Left cardiac atrium (tissue), 4 donors: ENCODE measurements at places on chromosomes 5 and 9. TPM values are rescaled to one million over a fixed set of nuclear protein-coding genes. Genes with fewer than 3 reads are reported as not detected.

LHX6 gene
- total RNA-seq, result 11.3 TPM

GNA14 gene
- 5.5 TPM for total RNA-seq

SLC22A4 gene
- total RNA-seq, result 2.2 TPM

CLPTM1L gene
- 51.7 TPM for total RNA-seq

STC2 gene
- 17.5 TPM for total RNA-seq

ZNF483 gene
- total RNA-seq, result 7.4 TPM

ZNF879 gene
- total RNA-seq, result 4.7 TPM

PALM2AKAP2 gene
- 97.6 TPM for total RNA-seq

C9orf50 gene
- not detected for total RNA-seq

OR2K2 gene
- not detected for total RNA-seq

DAB2IP gene
- total RNA-seq, result 58.3 TPM

TAF11L10 gene
- not detected for total RNA-seq

SOX30 gene
- 0.37 TPM for total RNA-seq

ABLIM3 gene
- 129 TPM for total RNA-seq

PCDHGB7 gene
- 7.6 TPM for total RNA-seq

TAF11L11 gene
- total RNA-seq, result not detected

PTPA gene
- total RNA-seq, result 131 TPM

NR2F1-AS1 gene
- total RNA-seq, result 11.9 TPM

PIP5KL1 gene
- total RNA-seq, result 0.99 TPM

LRRC70 gene
- 2.2 TPM for total RNA-seq

DNA sequence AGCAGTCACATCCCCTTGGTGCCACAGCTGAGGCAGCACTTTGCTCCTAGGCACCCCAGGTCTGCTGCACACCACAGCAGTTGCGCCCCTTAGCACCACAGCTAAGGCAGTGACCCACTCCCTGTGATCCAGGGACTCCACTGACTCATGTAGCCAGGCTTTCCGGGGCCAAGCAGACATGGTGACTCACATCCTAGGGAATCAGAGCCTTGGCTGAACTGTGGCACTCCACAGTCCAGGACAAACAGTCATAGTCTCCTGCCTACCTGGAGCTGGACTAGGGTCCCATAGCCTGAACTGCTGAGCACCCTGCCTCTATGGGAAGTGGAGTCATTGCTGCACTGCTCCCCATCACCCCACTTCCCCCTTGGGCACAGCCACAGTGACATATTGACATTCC is 338.7 kb downstream of the NPR3 start:
- DNase-seq, result no peak

DNA sequence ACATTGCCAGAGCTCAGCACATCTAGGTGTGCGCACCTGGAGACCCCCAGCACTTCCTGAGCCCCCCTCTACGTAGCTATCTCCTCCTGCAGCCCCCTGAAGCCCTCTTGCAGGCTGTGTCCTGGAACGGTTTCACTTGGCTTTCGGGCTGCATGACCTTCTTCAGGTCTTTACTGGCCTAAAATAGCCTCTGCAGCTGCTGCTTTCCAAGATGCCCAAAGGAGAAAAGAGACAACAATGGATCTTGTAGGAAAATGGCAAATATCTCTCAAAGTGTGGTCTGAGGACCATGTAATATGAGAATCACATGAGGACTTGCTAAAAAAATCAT is 6.6 kb upstream of the ERMP1 start:
- no peak for DNase-seq

DNA sequence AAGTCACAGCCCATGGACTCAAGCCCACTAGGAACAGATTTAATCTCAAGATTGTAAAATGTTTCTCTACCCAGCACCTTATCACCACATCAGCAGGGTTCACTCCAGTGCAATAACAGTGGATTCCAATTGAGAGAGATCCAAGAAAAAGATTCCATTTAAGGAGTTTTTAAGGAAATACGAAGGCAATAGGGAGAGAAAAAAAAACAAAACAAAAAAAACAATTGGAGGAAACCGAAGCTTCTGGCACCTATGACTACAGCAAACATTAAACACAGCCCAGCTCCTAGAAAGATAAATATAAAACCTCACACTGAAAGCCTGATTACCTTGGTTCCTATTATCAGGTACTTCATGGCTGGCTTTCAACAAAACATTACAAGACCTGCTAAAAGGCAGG is 192.7 kb downstream of the DAB2IP start:
- DNase-seq, result no peak

- DNase-seq, result no peak
Measured at GRCh38 chr9:1962122-1962521, 53.0 kb upstream of the SMARCA2 start.

DNA sequence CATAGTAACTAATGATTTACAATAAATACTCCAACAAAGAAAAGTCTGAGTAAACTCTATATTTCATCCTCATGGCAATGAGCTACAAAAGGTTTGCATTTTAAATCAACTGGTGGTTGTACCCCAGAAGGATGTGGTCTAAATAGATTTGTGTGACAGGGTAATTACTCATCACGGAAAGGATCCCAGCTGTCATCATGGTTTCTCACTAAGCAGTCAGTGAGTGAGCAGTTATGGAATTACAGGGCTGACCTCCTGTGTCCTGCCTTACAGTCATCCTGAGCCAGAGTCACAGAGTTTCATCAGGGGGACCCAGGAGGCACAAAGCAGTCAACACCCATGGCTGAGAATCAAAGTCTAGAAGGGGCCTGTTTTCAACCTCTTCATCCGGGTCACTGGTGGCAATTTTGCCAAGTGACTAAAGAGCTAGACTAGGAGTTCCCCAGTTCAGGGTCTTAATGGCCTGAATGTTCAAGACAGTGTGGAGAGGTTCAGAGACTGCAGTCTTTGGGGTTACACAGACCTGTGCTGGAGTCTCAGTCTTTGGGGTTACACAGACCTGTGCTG is 210.7 kb upstream of the SLC24A2 start:
- no peak for DNase-seq

GRCh38 chr5:68067976-68068603 is 147.5 kb upstream of the PIK3R1 start:
- no peak for DNase-seq

DNA sequence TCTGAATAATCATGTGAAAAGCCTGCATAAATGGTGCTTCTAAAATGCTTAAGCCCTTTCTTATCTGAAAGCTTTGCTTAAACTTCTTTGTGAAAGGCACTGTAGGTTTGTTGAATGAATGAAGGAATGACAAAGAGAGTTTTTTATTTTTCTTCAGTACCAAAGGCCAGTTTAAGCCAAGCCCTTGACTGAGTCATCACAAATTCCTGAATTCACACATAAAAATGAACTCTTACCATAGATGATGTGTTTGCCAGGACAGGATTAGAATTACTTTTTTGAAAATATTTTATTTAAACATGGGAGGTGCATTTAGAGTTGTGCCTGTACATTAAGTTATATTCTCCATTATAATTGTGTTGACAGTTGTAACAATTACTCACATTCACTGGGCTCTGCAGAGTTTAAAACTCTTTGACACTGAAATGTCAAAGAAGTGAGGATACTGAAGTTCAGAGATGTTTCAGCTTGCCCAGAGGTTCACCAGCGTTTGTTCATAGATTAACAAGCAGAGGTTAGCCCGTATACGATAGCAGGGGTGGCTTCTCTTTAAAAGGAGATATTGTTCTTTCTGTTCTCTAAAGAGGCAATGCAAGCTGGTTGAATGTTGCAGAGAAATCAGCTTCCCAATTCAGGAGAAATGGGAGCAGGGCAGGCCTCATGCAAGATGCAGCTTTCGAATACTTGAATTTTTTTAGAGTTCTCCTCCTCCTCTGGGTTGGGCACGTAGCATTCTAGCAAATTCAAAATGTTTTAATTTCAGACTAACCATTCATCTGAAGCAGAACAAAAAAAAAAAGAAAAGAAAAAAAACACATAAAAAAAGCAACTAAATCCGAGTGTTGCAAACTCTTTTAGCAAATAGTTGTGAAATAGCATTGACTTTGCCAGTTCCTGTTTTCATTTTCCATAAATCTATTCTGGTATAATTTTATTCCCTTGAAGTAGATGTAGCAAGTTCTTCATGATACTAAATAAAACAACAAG is 358.7 kb upstream of the KLF4 start:
- no peak for DNase-seq

DNA sequence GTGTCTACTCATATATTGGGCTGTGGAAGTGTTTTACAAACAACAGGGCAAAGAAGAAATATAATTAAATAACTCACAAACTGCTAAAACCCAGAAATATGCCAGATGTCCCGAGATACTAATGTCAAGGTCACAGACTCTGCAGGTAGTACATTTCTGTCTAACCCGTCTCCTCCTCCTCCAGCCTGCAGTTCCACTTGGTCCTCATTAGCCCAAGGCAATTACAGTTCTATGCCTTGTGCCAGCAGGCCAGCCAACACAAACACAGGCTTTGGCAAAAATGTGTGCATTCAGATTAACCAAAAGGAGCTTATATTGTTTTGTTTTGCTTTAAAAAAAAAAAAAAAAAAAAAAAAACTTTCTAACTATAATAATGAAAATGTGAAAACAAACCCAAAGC is 148.8 kb downstream of the MYO10 start:
- no peak for DNase-seq

DNA sequence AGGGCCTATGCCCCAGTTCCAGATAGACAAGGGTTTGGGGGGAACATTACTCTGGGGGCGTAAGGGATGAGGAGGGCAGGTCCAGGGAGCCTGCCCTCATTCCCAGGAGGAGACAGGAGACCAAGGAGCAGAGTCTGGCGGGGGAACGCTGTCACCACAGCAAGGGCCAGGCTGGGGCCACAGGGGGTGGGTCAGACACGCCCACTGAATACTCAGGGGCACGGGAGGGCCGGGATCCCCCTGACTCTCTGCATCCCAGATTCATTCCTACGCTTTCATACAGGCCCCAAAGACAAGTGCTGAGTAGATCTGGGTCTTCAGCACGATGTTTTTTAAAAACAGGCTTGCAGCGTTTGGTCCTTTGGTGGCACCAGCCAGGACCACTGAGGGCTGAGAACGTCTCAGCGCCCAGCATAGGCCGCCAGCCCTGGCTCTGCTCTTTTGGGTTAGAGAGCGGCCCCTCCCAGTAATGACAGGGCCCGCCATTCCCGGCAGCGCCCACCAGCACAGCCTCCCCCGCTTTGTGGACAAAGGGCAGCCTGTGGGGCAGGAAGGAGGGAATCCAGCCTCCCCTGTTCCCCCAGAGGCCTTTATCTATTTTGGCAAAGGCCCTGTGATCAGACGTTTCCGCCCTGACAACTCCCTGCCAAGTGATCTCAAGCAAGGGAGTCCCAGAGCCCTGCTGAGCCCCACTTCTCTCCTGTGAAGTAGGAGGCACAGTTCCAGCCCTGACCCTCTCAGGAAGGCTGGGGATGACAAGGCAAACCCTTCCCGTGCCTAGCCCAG is 24.9 kb downstream of the NEK6 start:
- peak; percentile 88 for DNase-seq

- DNase-seq, result no peak
Measured at GRCh38 chr9:85041466-85042137, 372.1 kb downstream of the NTRK2 start.

DNA sequence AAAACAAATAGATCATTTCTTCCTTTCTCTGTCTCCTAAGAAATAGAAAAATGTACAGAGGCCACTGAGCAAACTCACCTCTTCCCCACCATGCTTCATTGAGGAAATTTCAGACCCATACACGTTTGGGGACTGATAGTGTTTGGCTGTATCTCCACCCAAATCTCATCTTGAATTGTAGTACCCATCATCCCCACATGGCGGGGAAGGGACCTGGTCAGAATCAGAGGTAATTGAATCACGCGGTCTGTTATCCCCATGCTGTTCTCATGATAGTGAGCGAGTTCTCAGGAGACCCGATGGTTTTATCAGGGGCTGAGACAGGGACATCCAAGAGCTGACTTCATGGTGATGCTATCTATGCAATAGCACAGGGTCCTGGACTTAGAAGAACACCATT is 1655.8 kb downstream of the MAT2B start:
- DNase-seq, result no peak

DNA sequence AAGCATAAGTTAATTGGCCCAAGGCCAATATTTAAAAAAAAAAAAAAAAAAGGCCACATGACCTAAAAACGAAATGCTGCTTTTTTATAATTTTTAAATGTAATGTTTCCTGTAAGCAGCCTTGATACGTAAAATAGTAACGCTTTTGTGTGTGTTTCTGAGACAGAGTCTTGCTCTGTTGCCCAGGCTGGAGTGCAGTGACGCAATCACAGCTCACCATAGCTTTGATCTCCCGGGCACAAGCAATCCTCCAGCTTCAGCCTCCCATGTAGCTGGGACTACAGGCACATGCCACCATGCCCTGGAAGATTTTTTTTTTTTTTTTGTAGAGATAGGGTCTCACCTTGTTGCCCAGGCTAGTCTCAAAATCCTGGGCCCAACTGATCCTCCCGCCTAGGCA is 179.9 kb downstream of the EDIL3 start:
- no peak for DNase-seq

DNA sequence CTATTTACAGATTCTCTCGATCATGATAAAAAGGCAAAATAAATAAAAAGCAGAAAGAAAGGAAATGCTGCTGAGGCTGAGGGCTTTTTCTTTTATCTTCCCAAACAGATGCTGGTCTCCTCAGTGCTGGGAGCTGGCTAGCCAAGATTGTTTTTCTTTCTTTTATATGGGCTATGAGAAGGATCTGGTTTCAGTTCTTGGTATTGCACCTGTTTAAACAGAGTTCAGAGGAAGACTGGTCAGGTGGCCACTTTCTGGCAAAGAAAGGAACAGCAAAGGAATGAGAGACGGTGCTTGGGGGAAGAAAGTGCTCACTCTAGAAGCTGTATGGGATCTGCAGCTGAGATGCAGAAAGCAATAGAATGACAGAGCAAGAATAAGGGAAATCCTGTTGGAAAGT is 88.9 kb downstream of the SLF1 start:
- DNase-seq, result no peak

- no peak for DNase-seq
Measured at GRCh38 chr9:111108946-111109345, 70.7 kb upstream of the LPAR1 start.

- no peak for DNase-seq
Measured at GRCh38 chr5:25295067-25295466, 650.3 kb upstream of the CDH10 start.

GRCh38 chr9:127626752-127627493 is 14.8 kb downstream of the STXBP1 start:
- DNase-seq, result no peak

GRCh38 chr5:148740079-148740858 is 85.9 kb upstream of the HTR4 start:
- DNase-seq, result no peak

- DNase-seq, result no peak
Measured at GRCh38 chr5:32027093-32027716, 146.9 kb downstream of the GOLPH3 start.

GRCh38 chr9:21311889-21312288 is 6.8 kb upstream of the IFNA5 start:
- no peak for DNase-seq

DNA sequence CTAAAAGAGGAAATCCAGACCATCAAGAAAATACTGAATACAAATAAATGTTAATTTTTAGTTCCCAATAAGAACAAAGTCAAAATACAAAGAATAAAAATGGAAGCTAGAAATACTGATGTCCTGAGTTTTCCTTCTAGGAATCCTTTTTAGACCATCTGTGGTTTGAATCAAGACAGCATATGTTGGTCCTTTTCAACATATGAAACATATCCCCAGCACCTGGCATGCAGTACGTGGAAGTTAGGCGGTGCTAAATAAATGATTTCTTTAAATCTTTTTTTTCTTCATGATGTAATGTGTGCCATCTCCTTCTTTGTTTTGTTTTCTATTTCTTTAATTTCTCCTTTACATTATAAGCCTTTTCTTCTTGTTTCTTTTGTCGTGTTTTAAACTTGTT is 34.0 kb downstream of the KIAA1958 start:
- no peak for DNase-seq
